Stimulated activated CD4-positive, alpha-beta T cell treated with anti-CD3 and anti-CD28 coated beads, TNF-alpha, amount 100 ng/mL, for 4 hours (primary cell): ENCODE measurements at places on chromosomes 1 and 21.

DNA sequence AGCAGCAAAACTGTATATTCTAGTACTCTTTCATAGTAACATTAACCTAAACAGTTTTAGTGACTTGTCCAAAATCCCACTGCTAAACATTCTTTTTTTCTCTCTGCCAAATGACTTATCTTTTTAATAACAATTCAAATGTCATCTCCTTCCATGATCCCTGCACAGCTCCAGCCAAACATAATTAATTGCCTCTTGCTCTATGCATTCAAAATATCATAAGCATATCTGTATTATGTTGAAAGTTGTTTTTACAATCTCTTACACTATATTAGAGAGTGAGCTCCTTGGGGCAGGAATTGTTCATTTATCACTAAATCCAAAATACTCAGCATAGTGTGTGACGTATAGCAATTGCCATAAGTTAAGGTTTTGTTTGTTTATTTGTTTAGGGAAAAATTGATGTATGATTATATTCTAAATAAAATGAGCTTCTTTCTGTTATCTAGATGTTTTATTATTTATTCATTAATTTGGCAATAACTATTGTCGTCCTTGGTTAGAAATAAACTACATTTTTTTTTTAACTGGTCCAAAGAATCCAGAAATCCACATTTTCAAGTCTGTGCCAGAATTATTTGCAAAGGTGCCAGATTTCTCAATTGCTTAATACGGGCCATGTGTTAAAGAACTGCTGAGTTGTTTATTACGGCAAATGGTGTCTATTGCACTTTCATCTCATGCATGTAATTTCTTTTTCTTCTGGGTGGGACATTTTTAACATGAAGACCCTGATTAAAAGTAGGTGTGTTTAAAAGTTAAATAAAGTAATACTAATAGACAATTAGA is 577.2 kb upstream of the ZRANB2 start:
- no peak for DNase-seq

DNA sequence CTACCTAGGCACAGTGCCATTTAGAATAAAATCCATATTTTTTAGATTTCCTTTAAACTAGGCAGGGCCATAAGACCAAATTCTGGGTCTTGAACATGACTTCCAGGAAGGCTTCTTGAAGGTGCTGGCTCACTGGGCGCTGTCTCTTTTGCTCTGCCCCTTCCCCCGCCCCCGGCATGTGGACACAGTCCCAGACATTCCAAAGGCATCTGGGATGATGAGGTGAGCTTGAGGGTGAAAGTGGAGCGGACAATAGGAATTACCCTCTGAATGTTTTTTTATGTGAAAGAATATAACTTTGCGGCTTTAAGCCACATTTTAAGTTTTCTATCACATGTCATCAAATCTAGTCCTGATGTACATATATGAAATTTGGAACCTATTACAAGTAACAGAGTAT is 29.4 kb downstream of the RWDD3 start:
- DNase-seq = no peak

GRCh38 chr1:23171181-23171755 is 2.6 kb upstream of the LUZP1 start:
- DNase-seq = no peak

- no peak for DNase-seq
These were observed 72.4 kb downstream of the FH start for GRCh38 chr1:241447031-241447644.

DNA sequence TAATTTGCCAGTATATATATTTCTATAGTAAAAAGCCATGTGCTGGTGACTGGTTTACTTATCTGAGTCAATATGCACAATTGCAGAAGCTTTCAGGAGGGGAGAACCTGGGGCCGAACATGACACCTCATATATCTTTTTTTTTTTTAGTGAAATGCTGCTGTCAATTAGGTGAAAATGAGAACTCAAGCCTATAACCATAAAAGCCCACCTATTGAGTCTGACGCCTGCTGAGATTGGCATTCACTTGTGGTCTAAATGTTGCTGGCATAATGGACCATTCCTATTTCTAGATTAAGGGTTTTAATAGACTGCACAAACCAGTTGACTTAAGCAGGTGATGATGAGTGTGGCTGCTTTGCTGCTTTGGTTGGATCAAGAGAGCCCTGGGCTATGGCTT is 10.8 kb downstream of the NTMT2 start:
- DNase-seq = no peak

DNA sequence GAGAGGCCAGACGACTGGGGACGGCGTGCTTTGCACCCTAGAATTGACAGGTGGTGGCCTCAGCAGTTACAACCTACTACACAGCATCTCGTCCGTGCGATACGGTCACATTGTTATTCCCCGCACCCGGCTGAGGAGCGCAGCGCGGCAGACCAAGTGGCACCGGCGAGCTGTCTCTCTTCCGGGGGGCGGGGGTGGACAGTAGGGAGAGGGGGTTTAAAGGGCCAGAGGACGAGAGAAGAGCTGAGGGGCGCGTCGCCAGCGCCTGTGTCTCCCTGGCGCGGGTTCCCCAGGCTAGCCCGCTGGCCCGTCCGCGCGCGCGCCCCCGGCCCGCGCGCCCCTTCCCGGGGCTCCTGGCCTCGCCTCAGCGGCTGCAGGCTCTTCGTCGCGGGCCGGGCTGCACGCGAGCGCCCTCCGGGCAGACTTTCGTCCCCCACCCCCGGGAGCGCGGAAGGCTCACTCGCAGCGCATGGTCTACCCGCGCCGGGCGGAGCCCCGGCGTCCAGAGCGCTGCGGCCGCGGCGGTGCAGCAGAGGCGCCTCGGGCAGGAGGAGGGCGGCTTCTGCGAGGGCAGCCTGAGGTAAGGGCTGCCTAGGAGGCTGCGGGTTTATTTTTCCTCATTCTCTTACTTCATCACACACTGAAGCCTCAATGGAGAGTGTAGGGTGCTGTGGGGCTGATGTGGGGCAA is at the start of gene PDE4B:
PDE4B (plus strand) TSS at position 227 of the 690 bp plus-strand sequence.
- no peak for DNase-seq

DNA sequence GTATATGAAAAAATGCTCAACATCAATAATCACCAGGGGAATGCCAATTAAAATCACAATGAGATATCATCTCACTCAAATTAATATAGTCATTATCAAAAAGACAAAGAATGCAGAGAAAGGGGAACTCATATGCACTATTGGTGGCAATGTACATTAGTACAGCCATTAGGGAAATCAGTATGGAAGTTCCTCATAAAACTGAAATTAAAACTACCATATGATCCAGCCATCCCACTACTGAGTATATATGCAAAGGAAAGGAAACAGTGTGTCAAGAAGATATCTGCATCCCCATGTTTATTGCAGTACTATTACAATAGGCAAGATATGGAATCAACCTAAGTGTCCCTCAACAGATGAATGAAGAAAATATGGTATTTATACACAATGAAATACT is 32.1 kb upstream of the TEKT2 start:
- no peak for DNase-seq

- DNase-seq = no peak
These were observed 11.5 kb downstream of the RRAGC start for GRCh38 chr1:38848071-38848470.

DNA sequence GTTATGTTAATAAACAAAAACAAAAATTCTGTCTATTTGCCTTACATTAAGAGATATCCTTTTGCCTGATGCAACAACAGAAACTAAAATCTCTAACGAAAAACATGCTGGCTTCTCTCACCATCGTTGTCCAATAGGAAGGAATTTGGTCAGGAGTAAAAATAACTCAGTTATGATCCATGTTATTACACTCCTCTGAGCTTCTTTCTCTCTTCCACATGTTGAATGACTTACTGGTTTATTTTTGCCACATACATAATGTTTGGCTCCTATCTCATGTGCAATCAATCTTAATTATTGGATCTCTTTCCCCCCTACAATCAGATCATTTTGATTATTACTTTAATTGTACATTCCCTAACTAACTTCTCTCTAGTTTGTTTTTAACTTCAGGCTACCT is 688.4 kb downstream of the USP25 start:
- DNase-seq = no peak

DNA sequence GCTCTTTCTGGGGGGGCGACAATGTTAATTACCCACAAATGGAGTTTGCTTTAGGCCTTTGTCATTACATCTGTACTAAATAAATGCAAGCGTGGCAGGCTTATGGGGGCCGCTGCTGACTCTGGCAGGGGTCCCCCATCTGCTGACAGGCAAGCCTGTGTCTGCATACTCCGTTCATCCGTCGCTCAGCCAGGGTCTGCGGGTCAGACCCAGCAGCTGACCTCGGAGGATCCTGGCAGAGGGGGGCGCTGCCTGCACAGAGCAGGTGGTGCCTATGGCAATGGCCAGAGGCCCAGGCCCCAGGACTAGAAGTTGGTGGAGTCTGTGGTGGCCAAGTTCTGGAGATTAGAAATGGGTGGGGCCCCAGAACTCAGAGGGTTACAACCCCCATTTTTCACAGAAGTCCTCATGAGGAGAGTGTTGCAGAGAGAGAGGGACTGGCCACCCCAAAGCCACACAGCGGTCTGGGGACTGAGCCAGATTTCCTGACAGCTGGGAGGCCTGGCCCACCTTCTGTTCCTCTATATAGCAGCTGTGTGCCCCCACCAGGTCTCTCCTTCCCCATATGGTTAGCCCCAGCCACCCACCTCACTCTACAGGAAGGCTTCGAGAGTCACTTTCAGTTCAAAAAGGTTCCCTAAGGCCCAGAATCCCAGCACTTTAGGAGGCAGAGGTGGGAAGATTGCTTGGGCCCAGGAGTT is 31.0 kb downstream of the TTC39A start:
- DNase-seq = no peak

DNA sequence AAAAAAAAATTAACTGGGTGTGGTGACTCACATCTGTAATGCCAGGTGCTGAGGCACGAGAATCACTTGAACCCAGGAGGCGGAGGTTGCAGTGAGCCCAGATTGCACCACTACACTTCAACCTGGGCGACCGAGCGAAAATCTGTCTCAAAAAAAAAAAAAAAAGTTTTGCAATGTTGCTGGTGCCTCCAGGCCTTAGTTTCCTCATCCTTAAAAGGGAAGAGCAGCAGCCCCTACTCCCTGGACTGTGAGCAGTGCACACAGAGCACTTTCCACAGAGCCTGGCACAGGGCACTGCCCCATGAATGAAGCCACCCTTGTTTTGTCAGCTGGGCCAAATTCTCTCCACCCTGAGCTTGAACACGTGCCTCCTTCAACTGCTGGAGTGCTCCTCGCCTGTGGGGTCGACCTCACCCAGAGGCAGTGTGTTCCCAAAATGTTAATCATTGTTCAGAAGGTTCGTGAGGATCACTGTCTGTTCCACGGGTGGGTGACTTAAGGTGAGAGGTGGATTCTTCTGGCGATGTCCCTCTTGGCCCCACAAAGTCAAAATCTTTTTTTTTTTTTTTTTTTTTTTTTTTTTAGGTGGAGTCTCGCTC is 152.1 kb upstream of the TMEM51 start:
- no peak for DNase-seq

- no peak for DNase-seq
These were observed 470 bp downstream of the TNR start for GRCh38 chr1:175742790-175743459.

- DNase-seq = no peak
These were observed 10.1 kb downstream of the CCDC27 start for GRCh38 chr1:3762151-3762872.

GRCh38 chr1:23718482-23718881 is 24.8 kb upstream of the ELOA start:
- no peak for DNase-seq

GRCh38 chr1:10901891-10902805 is 105.7 kb upstream of the CASZ1 start:
- no peak for DNase-seq

GRCh38 chr1:4856396-4856795 is 202.0 kb downstream of the AJAP1 start:
- no peak for DNase-seq

- no peak for DNase-seq
These were observed 41.2 kb downstream of the ENAH start for GRCh38 chr1:225611537-225612223.

DNA sequence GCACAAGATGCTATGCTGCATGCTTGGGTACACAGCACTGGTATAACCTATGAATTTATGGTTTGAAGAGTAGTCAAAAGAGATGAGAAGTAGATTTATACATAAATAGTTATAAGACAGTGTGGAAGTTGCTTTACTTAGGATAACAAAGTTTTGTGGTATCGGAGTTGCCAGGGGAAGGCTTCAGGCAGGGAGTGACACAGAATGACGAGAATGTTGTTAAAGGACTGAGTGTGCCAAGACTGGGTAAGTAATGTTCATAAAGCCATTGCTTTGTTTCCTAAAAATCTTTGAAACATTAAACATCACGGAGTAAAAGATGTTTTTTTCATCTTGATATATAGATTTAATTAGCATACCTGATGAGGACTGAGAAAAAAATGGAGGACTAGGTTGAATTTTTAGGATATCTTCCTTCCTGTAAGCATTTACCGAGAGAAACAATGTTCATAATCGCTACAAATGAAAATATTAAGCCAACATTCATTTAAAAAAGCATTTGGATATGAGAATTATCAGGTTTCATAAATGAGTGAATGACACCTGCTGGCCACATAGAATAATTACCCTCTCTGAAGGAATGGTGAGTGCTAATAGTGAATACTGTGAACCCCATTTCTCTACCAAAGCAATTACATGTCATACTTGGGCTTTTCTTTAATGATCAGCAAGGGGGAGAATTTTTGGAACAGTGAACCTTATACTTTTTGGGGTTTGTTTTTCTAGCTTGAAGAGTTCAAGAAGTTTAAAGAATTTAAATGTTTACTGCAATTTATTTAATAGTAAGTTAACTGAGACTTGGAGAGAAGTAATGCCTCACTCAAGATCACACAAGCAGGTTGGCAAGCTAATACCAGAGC is 28.4 kb downstream of the EXTL2 start:
- DNase-seq = no peak

GRCh38 chr1:23480187-23481025 is 3.6 kb downstream of the ASAP3 start:
- DNase-seq = no peak

- no peak for DNase-seq
These were observed 3.2 kb upstream of the CCNL2 start for GRCh38 chr1:1402072-1402900.

DNA sequence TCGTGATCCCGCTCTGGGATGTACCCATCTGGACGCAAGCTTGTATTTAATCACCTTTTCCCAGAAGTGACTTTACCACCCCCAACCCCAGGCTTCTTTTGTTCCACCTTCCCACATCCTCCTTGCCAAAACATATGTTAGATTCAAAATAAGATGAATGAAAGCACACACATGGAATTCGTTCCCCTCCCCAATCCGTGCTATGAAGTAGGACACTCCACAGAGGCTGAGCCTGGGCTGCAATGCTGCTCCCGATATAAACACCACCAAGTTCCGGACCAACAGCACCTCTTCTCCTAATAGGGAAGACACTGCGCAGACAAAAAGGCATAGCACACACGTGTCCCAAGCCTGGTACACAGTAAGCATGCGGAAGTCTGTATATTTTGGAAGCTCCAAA is 86.1 kb downstream of the CLSTN1 start:
- no peak for DNase-seq

DNA sequence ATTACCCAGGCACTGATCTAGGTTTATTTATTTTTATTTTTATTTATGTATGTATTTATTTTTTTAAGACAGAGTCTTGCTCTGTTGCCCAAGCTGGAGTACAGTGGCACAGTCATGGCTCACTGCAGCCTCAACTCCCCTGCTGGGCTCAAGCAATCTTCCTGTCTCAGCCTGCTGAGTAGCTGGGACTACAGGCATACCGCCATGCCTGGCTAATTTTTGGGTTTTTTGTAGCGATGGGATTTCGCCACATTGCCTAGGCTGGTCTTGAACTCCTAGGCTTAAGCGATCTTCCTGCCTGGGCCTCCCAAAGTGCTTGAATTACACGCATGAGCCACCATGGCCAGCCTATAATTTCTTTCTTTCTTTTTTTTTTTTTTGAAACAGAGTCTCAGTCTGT is 9.4 kb downstream of the PHACTR4 start:
- no peak for DNase-seq

GRCh38 chr1:200379940-200380588 is 29.8 kb downstream of the ZNF281 start:
- no peak for DNase-seq
